ENCODE measurements at places on chromosomes 2 and 18. TPM values are rescaled to one million over a fixed set of nuclear protein-coding genes. Genes with fewer than 3 reads are reported as not detected.

Gene LCT
- 0.04 TPM for polyA plus RNA-seq

- no peak for DNase-seq
Observed at GRCh38 chr2:28160986-28161425, 231.7 kb upstream of the FOSL2 start.

DNA sequence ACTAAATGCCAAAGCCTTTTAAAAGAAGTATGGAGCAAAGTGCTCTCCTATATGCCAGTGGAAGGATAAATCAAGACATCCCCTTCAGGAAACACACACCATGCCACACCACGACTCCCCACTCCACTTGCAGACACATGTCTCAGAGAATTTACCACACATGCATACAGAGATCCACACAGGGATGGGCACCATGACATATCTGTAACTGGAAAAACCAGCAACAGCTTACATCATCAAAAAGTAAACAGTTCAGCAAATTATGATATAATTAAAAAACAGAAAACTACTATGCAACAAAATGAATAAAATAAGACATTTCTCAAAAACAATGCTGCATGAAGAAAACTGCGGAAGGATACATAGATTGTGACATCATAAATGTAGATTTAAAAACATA is 29.6 kb downstream of the RBMS1 start:
- DNase-seq = no peak

- DNase-seq = no peak
Observed at GRCh38 chr2:122266636-122267035, 511.2 kb downstream of the TSN start.

GRCh38 chr2:239232195-239232578 is 168.6 kb downstream of the HDAC4 start:
- DNase-seq = no peak

GRCh38 chr2:88398180-88398579 is 54.3 kb downstream of the FOXI3 start:
- peak; percentile 4 for DNase-seq
